ENCODE measurements at places on chromosomes 2 and 18.

- no peak for DNase-seq
Observed at GRCh38 chr2:176493226-176493825, 224.1 kb downstream of the MTX2 start.

GRCh38 chr2:101930847-101931246 is 60.9 kb upstream of the IL1R2 start:
- no peak for DNase-seq

DNA sequence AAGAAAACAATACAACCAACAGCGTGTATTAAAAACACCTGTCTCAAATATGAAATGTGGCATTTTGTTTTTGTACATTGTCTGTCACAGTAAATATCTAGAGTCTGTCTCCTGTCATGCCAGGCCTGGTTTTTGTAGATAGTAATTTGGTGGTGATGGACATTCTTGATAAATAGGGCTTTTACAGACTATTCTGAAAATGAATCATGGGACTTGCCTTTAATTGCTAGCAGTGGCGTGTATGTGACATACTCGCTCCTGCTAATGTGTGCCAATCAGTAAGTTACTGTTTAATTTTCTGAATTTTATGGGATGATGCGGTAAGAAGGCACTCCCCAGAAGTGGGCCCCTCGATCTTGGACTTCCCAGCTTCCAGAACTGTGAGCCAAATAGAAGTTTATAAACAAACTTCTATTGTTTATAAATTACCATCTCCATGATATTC is 83.7 kb downstream of the TANC1 start:
- peak; percentile 26 for DNase-seq

DNA sequence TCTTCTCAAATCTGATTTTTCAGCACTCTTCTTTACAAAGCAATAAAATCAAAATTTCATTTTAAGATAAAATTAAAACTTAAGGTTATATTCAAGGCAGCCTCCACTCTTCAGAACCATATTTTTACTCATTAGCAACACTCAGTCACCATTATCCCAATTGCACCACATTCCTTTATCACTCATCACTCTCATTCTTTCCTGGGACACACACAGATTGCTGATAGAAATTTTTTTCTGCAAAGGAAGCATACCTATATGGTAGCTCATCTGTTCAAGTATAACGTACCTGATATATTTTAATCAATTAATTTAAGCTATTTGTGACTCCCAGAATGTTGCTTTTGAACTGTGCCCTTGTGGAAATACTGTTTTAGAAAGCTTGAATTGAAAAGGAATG is 1559.3 kb upstream of the ZEB2 start:
- DNase-seq = no peak

DNA sequence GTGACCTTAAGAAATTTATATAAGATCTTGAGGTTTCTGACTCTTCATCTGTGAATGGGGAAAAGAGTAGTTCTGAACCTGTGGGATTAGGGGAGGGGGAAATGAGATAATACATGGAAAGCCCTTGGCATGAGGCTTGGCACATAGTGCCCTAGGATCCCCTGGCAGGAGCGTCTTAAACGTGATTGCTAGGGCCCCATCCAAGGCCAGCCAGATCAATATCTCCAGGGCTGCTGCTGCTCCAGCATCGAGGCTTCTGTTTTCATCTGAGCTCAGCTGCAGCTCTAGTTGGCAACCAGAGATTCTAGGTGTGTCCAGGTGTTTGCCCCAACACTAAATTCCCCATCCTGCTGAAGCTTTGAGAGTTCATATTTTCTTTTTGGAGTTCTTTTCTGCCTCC is 71.0 kb downstream of the IL1R2 start:
- DNase-seq = no peak

- no peak for DNase-seq
Observed at GRCh38 chr18:56443166-56443907, 195.1 kb downstream of the TXNL1 start.

DNA sequence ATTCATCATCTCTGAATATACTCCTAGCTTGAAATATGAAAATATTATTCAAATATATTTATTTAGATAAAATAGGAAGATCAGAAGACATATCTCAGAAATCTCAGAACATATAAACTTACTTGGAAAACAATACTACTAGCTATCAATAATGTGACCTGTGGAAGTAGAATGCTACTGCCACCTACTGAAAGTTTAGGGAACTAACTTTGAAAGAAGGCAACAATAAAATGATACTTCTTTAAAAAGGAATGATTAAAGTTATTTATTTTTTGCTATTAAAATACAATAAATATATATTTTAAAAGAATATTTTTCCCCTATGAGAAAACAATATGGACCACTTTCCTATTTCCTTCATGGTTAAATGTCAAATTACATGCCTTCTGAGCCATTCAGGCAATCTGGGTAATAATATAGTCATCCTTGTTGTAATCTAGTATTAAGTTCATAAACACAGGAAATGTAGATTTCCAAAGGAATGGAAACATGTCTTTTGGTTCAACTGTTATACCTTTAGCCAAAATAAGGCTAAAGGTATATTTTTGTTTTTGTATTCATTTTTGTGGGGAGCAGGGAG is 26.0 kb downstream of the ACADL start:
- DNase-seq = peak; percentile 6

- no peak for DNase-seq
Observed at GRCh38 chr2:111171337-111171930, 50.7 kb downstream of the BCL2L11 start.

- no peak for DNase-seq
Observed at GRCh38 chr2:134178138-134178877, 75.6 kb upstream of the MGAT5 start.

DNA sequence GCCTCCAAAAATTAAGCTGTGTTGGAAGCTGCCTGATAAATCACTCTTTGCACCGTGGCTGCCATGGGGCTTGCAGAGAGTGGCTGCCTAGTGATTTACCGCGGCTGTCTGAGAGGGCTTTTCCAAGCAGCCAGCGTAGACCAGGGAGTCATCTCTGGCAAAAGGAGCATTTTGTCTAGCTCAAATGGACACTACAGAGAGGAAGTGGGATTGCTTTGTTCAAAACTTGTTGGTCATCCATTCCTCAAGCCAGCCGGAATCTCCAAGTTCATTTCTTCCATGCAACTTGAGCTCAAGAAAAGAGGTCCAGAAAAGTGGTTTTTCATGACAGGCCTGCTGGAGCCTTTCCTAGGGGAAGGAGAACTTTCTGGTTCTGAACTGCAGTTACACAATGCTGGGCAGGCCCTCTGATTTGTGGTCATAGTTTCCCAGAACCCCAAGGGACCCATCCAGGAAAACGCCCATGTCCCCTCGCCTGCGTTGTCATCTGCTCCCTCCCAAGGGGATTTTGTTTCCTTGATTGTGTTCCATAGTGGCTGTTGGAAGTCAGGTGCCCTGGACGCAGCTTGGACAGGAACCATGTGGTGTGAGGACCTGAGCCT is 108.1 kb downstream of the TRIB2 start:
- DNase-seq = peak; percentile 71
